ENCODE measurements at places on chromosomes 2 and 18.

DNA sequence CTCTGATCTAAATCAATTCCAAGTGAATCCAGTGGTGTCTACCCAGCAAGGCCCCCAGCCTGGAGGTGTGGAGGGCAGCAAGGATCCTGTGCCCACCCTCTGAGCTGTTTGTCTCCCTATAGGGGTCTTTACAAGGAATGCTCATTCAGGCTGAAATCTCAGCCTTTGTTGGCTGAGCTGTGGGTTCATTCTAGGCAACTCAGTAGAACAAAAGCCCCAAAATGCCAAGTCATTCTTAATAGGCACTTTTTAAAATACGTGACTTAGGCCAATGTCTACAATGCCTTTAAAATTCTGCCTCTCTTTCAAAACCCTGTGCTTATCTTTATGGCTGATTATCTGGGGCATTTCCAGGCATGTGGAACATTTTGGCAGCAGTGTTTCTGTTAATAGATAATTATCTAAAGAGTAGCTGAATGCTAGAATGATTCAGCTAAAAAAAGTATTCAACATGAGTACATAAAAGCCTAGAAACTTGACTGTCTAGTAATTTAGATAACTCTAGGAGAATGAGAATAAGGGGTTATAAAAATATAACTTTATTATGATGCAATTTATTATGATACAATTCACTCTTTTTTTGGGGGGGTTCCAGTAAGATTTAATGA, 7.4 kb downstream of the UGT1A6 start:
- peak; percentile 16 for DNase-seq

DNA sequence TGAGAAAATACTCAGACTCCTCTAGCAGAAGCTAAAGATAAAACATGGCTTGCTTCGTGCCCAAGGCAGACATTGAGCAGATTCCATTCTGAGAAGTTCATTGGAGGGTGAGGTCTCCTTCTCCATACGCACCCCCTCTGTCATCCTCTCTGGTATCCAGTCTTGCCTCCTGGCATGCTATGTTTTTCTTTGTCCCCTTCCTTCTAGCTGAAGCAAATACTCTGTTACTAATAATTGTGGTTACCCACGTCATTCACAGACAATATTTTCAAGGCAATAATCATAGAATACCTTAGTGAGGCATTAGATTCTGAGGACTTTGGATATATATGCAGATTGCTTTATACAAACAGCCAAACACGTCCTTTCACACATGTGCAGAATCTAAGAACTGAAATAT, 66.2 kb upstream of the KLF7 start:
- DNase-seq, result no peak

DNA sequence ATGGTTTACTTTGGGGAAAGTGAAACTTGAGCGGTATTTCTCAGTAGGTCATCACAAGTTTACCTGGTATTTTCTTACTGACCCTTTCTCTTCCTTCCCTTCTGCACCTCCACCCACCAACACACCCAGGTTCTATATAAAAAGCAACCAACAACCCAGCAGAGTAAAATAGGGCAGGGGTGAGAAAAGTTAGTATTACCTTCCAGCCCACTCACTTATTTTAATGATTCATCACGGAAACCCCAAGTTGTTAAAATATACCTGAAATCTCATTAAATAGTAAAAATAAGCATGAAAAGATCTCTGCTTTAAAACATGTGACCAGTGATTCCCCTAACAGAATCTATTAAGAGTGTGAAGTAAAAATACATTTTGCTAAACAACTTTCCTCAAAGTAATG, 306.1 kb downstream of the ZEB2 start:
- DNase-seq, result no peak

DNA sequence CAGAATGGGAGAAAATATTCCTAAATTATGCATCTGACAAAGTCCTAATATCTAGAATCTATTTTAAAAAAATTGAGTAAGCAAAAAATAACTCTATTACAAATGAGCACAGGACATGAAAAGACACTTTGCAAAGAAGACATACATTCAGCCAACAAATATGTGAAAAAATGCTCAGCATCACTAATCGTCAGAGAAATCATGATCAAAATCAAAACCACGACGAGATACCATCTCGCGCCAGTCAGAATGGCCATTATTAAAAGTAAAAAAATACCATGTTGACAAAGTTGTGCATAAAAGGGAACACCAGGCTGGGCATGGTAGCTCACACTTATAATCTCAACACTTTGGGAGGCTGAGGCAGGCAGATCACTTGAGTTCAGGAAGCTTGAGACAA, 63.5 kb downstream of the EVA1A start:
- no peak for DNase-seq

- no peak for DNase-seq
Observed at GRCh38 chr2:207601774-207602173, 23.4 kb downstream of the METTL21A start.

GRCh38 chr18:42231284-42231683, 276.2 kb downstream of the PIK3C3 start:
- DNase-seq, result no peak

GRCh38 chr2:121355488-121355887, 70.5 kb upstream of the TFCP2L1 start:
- no peak for DNase-seq

Data from AG04450 (cell line).